ENCODE measurements at places on chromosomes 7 and 10.
A peak's percentile ranks its signal among the peaks of the same experiment; 100 is the strongest.

DNA sequence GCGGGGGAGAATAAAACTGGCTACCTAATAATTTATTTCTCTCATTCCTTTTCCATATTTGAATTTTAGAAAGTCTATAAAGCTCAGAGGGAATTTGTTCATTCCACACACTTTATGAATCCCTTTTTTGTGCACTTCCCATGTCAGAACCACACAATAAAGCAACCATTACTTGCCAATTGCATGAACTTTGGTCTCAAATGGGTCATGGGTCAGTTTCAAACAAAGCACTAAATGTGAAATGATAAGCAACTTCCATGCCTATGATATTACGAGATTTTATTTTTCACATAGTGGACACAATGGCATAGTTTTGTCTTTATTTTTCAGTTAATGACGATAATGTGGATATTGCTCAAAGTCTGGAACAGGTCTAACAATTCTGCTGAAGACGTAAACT is 18.6 kb upstream of the RELN start:
- no peak for DNase-seq

- DNase-seq: no peak
Observed at GRCh38 chr10:35835545-35835944, 193.4 kb upstream of the FZD8 start.

DNA sequence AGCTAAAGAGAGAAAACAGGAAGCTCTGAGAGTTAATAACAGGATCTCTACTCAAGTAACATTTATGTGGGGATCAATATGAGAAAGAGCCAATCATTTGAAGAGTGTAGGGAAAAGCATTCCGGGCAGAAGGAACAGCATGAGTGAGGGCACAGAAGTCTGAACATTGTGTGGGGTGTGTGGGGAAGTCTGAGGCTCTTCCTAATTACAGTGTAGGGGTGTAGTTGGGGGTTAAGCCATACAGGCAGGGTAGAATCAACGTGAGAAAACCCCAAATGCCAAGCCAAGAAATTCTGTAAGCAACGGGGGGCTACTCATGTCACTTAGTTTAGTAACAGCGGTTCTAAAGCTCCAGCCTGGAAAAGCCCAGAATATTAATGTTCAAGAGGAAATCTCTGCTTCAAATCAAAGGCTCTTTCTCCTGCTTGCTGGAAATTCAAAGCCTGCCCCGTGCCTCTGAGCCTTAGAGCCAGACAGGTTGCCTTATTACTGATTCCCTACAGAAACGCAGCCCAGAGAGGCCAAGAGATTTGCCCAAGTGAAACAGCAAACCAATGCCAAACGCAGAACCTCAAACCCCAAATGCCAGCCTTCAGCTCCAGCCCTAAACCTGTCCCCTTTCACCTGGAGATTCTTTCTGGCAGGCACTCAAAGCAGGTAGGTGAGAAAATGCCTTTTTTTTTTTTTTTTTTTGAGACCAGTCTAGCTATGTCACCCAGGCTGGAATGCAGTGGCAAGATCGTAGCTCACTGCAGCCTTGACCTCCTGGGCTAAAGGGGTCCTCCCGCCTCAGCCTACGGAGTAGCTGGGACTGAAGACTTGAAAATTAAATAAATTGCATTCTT is 36.1 kb downstream of the DNAJB12 start:
- no peak for DNase-seq

GRCh38 chr10:7662522-7662921 is 4.2 kb downstream of the ITIH5 start:
- DNase-seq: no peak

DNA sequence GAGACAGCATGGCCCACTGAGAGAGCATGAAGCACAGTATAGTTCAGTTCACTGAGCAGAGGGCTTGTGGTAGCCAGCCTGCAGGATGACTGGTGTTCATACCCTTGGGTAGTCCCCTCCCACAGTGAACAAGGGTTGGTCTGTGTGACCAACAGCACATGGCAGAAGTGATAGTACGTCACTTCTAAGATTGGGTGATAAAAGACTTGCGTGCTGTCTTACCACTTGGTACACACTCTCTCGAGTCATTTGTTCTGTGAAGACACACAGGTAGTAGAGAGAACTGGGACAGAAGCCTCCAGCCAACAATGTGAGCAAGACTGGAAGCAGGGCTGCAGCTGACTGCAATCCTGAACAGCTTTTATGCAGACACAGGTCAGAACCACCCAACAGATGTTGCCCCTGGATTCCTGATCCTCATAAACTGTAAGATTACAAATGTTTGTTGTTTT is 14.6 kb downstream of the EPC1 start:
- no peak for DNase-seq

- DNase-seq: no peak
Observed at GRCh38 chr7:42170724-42171123, 66.3 kb downstream of the GLI3 start.

DNA sequence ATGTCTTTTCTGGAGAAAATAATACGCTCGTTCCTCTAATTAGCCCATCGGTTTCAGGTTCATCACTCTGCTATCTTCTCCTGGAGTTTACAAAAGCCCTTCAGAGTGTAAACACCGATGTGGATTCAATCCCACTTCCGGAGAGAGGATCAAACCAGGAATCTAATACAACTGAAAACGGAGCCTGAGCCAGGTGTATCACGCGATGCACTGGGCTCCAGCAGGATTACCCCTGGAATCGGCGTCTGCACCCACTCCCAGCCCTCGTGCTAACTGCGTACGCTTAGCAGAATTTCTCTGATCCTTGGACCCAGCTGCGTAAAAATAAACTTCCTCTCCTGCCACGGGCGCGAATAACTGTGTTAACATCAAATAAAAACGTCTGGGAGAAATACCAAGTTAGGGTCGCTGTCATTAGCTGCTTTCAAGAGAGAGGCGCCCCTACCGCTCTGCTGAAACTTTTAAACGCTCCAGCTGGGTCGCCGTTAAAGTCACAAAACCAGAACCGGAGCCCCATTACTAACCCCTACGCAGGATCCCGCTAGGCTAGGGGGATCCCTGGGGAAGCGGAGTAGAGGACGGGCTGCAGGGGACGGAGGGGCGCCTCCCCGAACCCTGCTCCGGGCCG is 502 bp downstream of the ZNF3 start:
- no peak for DNase-seq

DNA sequence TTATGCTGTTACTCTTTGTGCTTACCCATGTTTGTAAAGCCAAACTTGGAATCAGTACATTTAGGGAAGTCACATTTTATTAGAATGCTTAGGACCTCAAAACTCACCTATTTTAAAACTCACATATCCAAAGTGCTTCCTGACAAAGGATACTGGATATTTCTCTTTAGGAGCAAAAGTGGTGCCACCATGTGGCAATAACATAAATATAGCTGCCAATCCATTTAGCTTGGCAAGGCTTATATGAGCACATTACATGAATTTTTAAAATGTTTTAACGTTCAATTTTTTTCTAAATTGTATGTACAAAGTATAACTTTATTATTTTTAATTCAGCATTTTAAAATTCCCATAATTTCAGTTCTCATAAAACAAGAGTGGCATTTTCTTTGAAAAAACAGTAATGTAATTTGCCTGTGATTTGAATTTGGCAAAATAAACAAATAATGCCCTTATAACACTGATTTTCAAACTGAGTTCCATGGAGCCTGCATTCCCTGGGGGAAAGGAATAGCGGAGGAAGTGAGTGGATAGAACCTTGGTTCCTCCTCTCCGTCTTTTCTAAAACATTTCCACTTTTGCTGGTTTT is 75.4 kb downstream of the HDAC9 start:
- peak; percentile 33 for DNase-seq

DNA sequence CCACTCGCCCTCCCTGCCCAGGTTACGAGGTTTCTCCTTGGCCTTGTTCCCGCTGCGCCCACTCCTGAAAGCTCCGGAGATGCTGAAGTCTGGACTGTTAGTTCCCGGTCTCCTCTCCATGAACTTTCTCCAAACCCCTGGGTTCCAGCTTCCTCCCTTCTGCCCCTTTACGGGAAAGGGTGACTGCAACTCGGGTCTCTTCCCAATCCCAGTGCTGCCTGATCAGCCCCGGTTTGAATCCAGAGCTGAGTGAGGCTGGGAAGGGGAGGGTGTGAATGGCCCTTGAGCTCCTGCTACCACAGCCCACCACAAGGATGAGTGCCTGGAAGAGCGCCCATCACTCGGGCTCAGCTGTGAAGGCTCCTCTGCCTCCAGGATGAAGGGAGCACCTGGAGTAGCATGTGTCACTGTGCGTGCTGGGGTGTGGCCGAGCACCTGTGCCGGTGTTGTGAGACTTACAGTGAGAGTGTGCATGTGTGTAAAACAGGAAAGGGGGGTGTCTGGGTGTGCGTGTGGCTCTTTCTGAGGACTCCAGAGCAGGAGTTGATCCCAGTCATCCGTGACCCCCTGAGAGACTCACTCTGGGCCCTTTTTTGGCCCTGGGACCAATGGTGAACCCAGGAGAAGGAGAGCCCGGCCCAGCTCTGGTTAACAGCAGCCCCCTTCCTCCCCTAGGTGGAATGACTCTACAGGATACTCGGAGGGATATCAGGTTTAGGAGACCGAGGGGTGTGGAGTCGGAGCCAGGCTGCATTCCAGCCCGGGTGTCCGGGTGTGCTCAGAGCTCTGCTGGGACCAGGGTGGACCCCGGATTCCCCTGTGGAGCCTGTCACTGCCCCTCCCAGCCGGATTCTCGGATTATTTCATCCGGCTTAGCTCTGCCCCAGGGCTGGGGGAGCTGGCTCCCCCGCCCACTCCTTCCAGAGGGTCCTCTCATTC is 1.1 kb upstream of the ZNF467 start:
- no peak for DNase-seq

Data from glomerular endothelial cell (primary cell).